ENCODE measurements at places on chromosomes 6 and 20.

DNA sequence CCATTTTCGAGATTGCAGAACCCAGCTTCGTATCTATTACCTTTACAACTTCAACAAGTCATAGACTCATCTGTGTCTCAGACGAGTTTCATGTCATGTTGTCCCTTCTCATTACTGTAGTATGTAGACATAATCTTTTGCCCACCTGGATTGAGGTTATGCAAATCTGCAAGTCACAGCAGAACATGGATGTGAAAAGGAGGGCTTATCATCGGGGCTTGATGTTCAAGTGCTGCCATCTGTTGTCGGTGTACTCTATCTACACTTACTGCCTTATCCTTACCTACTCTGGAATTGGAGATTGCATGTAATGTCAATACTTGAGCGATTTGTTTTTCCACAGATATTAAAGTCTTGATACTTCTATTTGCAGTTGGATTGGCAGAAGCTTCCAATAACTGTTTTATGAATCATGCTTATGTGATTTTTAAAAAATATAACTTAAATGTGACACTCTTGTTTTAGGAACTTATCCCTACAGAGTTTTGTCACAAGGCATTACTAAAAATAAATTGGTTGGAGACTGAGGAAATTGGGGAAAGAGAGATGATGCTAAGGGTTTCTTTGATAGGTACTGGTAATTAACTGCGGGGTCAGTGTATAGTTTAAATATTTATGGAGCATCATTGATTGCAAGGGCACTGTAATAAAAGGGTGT, 3.0 kb upstream of the GOPC start:
- DNase-seq = peak; percentile 45

GRCh38 chr20:21190869-21191268, 65.0 kb downstream of the KIZ start:
- DNase-seq = no peak

DNA sequence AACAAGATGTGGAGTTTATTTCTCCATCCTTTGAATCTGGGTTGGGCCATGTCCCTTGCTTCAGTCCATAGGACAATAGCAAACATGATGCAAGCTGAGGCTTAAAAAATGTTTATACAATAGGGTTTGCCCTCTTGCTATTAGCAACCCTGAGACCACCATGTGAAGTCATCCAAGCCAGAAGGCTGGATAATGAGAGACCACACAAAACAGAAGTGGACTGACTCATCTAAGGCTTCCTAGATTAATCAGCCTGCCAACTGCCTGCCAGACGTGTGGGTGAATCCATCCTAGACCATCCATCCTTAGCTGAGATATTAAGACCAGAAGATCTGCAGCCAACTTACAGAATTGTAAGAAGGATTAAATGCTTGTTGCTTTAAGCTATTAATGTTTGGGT, 38.1 kb upstream of the ISM1 start:
- no peak for DNase-seq

DNA sequence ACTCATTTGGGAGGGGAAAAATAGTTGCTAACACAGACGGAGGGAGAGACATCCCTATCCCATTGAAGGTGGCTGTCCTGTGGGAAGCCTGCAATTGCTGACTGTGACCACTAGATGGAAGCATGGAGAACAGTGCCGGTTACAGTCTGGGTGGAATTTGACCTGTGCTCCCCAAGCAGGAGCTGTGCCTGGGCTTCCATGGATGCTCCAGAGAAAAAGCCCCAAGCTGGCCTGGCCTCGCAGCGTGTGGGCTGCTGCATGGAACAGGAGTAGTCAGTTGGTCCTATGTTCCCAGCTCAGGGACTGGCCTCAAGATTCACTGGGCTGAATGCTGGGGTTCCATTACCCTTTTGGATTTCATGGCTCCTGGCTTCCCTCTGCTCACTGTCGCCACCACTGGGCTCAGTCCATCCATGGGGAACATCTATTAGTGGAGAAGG, 116.3 kb upstream of the CHD6 start:
- no peak for DNase-seq

- peak; percentile 76 for DNase-seq
Observed at GRCh38 chr6:113352029-113352801, 504.9 kb upstream of the MARCKS start.

GRCh38 chr20:3839328-3839727, 7.3 kb upstream of the MAVS start:
- no peak for DNase-seq

GRCh38 chr20:46965477-46965876, 70.8 kb downstream of the EYA2 start:
- no peak for DNase-seq

DNA sequence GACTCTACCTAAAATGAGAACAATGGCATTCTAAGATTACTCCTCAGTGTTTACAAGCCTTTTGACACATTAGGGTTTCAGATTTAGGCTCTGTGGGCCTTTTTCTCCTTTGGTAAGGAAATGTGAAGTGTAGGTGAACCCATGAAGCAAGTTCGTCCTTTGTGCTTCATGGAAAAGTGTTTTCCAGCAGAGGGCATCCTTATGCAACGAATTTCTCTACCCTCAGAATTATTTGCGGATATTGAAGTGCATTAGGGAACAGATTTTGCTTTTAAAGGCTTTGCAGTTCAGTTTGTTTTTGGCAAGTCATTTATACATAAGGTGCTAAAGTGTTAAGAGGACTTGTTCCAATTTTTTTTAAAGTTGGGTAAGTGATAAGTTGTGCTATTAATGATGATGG, 55.7 kb upstream of the FERMT1 start:
- no peak for DNase-seq

- no peak for DNase-seq
Observed at GRCh38 chr6:62324834-62325233, 38.8 kb upstream of the KHDRBS2 start.

DNA sequence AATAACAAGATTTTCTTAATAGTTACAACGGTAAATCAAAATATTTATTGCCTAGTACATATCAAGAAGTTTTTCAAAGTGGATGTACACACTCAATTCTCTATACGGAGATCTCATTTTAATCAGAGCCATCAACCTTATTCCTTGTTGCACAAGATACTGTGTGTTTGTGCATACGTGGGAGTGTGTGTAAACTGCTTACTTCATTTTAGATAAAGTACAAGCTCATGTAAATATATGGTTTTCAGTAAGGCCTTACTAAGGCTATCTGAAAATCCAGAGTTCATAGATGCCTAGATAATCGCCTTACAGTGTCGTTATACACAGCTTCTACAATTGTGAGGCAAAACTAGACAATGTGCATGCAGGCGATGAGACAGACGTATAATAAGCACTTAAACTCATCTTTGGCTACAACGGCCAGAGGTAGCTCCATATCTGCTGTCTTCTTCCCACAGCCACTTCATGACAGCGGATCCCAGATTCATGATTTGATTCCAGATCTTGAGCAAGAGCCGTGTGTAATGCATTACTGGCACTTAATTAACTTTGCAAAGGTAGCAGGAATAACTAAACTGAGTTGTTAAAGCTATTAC, 2.5 kb downstream of the PERP start:
- no peak for DNase-seq

GRCh38 chr6:34182751-34183531, 37.1 kb upstream of the GRM4 start:
- DNase-seq = no peak

DNA sequence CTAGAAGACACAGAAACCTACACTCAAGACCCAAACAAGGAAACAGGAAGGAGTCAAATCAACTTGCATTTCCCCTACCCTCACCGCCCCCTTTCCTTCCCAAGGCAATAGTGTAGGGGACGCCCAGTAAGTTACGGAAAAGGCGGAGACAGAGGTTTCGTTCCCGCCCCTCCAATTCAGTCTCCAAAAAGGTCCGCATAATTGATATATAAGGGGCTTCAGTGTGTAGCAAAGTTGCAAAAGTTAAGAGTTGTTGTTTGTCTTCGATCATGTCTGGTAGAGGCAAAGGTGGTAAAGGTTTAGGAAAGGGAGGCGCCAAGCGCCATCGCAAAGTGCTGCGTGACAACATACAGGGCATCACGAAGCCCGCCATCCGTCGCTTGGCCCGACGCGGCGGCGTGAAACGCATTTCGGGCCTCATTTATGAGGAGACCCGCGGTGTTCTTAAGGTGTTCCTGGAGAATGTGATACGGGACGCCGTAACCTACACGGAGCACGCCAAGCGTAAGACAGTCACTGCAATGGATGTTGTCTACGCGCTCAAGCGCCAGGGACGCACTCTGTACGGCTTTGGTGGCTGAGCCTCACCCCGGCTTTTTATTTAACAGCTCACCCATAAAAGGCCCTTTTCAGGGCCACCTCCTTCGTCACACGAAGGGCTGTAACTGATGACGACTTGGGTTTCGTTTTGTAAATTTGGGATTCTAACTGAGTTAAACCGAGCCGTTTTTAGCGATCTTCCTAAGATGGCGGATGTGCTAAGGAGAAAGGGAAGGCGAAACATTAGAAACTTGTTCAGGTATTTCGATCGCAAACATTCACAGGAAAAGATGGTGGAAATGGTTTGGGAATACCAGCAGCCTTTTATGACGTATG, 124.6 kb upstream of the BTN3A2 start:
- peak; percentile 91 for DNase-seq

GRCh38 chr6:136773473-136773796, 18.8 kb downstream of the MAP3K5 start:
- DNase-seq = no peak

DNA sequence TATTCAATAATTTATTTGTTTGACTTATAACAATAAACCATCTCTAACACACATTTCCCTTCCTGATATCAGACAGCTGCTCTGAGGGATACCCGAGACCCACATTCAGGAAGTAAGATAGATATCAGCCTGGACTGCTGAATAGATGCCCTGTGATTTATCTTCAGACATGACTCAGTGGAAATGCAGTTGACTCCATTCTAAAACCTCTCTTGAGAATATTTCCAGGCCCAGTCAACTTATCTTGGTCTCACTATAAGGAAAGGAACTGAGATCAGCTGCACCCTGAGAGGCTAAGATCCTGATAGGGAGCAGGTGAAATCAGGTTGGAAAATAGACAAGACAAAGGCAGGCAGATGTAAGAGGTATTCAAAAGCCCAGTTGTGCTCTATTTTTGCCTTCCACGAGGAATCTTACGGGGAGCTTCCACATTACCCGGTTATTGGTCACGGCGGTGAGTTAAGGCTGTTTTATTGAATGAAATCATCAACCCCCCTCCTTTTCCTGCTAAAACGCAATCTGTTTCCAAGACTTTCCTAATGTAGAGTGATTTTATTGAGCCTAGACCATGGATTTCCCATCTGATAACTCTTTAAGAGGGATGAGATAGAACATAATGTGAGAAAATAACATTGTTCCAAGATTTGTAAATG, 25.5 kb downstream of the C6orf15 start:
- no peak for DNase-seq

DNA sequence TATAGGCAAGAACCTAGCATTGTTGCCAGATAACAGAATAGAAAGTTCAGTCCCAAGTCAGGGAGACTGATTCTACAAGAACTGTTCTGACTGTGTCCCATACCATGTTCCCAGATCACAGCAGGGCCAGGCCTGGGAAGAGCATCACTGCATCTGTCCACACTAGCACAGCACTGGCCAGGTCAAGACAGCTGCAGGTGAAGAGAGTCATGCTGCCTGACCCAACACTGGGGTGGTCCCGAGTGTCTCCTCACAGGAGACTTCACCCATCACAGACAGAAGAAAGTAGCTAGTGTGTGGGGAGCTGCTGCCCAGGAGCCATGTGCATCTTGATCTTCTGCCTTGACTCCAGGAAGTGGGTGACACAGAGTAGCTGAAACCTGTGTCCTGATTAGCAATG, 1.3 kb upstream of the CST9L start:
- no peak for DNase-seq

- no peak for DNase-seq
Observed at GRCh38 chr20:36904690-36905089, 28.8 kb downstream of the TLDC2 start.

DNA sequence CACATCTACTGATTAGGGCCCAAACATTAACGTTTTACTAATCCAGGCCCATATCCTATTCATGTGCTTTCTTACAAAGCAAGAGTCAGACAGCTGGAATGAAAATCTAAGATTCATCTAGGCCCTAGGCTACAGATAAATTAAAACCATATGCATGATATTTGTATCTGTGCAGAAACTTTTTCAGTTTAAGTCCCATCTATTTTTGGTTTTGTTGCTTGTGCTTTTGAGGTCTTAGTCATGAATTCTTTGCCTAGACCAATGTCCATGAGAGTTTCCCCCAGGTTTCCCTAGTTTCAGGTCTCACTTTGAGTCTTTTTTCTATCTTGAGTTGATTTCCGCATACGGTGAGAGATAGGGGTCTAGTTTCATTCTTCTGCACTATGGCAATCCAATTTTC, 20.2 kb downstream of the ADNP start:
- peak; percentile 78 for DNase-seq

GRCh38 chr6:126633373-126633772, 293.5 kb downstream of the CENPW start:
- DNase-seq = no peak

- no peak for DNase-seq
Observed at GRCh38 chr6:32604434-32604877, 14.8 kb upstream of the HLA-DRB1 start.

DNA sequence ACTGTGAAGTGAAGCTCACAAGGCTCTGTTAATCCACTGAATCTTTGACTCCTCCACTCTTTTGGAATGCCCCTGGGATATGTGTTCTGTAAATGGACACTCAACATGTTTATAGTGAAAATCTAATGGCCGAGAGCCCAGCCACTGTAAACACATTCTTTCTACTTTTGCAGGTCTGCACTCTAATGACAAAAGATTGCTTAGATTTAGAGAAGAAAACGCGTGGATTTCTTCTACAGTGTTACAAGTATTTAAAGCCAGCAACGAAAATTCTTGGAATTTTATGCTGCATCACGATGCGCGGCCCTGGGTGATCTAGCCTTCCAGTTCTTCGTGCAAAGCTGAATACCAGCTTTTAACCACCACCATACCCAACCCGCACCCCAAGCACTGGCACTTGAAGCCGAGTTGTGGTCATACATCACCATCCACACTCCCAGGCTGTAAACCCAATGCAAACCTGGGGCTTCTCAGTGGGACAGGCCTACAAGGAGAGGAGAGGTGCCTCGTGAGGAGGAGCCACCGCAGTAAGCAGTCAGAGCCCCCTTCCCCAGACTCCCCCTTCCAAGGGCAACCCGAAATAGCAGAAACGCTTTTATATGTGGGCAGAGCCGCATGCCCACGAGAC, 3.7 kb upstream of the FOXO3 start:
- no peak for DNase-seq

GRCh38 chr6:110484321-110484720, 7.9 kb upstream of the SLC22A16 start:
- DNase-seq = no peak

GRCh38 chr6:40426346-40427066, 160.7 kb downstream of the LRFN2 start:
- DNase-seq = no peak

GRCh38 chr6:112691289-112691688, 344.2 kb downstream of the RFPL4B start:
- DNase-seq = peak; percentile 88

Measured in fibroblast of skin of left quadriceps (primary cell).